Muscle of leg (tissue), 16 donors: ENCODE measurements at places on chromosomes 1 and 21. TPM values are rescaled to one million over a fixed set of nuclear protein-coding genes. Genes with fewer than 3 reads are reported as not detected.
A peak's percentile ranks its signal among the peaks of the same experiment; 100 is the strongest.

The CLCC1 gene
- 32.2 TPM for total RNA-seq

The MMEL1 gene
- total RNA-seq = 0.31 TPM

DNA sequence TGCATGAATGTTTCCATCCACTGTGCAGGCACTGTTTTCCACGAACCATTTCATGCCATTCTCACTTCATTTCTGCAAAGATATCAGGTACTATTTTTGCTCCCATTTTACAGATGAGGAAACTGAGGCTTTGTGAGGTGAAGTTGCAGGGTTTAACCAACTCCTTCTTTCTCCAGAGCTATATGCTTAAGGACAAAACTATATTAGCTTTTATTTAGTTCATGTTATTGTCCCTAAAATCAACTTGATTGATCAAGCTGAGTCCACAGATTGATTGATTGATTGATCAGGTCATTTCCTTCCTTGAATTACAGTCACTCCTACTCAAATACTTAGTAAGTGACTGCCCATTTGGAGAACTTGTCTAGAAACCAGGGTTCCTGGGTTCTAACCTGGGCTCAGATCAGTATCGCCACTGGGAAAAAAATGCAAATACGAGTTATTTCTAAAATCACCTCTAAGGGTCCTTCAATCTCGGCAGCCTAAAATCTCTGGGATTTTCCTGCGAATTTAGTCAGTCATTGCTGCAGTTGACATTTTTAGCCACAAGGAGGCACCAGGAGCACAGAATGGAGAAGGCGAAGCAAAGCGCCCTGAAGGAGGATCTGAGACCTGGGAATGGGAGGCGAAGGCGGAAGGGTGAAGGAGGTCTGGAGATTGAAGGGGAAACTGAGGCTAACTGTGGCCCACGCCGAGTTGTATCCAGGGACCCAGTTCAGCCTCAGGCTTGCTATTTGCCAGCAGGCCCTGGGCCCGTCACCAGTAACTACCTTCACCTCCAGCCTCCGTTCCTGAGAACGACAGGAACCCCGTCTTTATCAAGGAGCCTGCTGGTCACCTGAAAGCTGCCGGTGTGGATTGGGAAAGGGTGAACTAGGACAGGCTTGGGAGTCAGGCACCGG, 14.3 kb upstream of the MUL1 start:
- H3K27ac ChIP-seq = no peak overlapping the region
- no peaks in the 10 kb centered on the region for H3K4me1 ChIP-seq
- H3K36me3 ChIP-seq = no peaks in the 10 kb centered on the region
- H3K27me3 ChIP-seq = peaks cover 3% of the 10 kb centered on the region
- DNase-seq = peak; percentile 86

DNA sequence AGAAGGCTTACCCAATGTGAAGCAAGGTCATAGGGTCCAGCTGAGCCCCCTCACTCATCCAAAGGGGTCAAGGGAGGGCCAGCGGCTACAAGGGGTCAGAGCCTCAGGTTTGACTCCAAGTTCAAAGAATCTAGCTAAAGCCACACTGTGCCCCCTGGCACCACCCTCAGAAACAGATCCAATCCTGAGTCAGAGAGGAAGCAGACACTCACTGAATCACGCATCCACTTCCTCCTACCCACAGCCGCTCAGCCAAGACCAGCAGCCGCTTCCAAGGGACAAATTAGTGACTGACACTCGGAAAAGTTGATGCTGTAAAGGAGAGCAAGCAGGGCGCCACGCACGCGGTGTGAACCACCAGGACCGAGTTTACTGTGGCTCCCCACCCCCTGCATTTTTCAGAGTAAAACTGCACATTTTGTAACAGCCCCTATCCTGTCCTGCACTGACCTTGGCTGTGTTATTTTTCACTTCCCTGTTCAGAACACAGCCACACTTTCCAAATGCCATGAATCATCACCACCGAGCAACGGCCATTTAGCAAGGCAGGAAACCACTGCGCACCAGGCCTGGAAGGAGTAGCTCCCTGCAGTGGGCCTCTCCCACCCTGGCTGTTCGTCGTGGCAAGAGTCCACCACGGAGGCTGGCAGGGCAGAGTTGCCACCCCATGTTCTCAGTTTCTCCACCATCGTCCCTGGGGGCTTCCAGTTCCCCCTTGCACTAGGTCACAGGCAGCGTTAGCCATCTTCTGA, 147.8 kb downstream of the TOMM20 start:
- peak overlapping the region; percentile 81 for H3K27ac ChIP-seq
- DNase-seq = peak; percentile 84
- H3K36me3 ChIP-seq = no peaks in the 10 kb centered on the region
- peaks cover 62% of the 10 kb centered on the region for H3K4me1 ChIP-seq
- H3K27me3 ChIP-seq = no peaks in the 10 kb centered on the region

The ST6GALNAC3 gene
- 9.0 TPM for total RNA-seq

GRCh38 chr1:234702342-234703000, 92.5 kb upstream of the IRF2BP2 start:
- peak; percentile 99 for DNase-seq
- H3K4me1 ChIP-seq = peaks cover 48% of the 10 kb centered on the region
- peak overlapping the region; percentile 83 for H3K27ac ChIP-seq
- no peaks in the 10 kb centered on the region for H3K27me3 ChIP-seq
- no peaks in the 10 kb centered on the region for H3K36me3 ChIP-seq

DNA sequence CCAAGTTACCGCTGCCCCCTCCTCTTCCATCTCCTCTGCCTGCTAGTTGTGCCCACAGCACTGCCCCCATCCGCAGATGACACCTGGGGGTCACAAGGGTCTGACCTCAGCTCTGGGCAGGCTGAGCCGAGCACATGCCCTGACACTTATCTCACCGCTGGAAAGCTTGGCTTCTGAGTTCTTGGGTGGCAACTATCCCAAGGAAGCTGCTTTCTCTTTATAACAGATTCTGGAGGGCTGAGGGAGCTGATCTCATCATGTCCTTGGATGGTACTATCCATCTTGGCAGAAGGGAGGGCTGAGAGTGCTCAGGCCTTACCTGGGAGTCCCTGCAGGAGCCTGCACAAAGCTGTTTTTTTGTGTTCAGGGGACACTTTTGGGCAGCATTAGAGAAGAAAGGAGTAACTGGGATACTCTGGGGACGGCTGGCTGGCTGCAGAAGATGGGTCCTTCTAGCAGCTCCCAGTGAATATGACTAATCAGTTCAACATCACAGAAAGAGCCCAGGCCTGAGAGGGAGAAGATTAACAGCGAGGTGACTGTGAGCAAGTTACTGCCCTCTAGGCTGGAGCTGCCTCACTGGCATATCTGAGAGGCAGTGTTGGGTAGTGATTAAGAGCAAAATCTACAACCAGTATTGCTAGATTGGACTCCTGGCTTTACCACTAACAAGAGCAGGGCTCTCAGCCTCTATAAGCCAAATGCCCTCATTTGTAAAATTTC, 71.6 kb downstream of the PLXNA2 start:
- no peak for DNase-seq
- no peak overlapping the region for H3K27ac ChIP-seq
- no peak overlapping the region for H3K4me3 ChIP-seq
- no peaks in the 10 kb centered on the region for H3K27me3 ChIP-seq
- peaks cover 50% of the 10 kb centered on the region for H3K4me1 ChIP-seq

DNA sequence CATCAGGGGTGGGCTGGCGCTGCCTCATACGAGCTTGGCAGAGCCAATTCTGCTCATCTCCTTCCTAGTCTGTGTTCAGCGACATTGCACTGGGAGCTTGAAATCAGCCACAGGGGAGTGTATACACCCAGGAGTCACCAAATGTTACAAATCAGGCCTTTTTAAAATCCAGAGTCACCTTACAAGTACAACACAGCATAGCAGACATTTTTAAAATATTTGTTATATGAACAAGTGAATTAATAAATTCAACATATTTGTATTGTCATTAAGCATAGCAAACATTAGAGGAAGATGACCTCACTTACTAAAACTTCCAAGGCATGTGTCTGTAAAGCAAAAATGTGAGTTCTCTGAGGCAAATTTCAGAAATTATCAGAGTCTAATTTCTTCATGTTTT, 210.0 kb downstream of the HLX start:
- no peaks in the 10 kb centered on the region for H3K4me1 ChIP-seq
- H3K4me3 ChIP-seq = no peak overlapping the region
- H3K27me3 ChIP-seq = no peaks in the 10 kb centered on the region
- no peak overlapping the region for H3K27ac ChIP-seq
- DNase-seq = no peak

DNA sequence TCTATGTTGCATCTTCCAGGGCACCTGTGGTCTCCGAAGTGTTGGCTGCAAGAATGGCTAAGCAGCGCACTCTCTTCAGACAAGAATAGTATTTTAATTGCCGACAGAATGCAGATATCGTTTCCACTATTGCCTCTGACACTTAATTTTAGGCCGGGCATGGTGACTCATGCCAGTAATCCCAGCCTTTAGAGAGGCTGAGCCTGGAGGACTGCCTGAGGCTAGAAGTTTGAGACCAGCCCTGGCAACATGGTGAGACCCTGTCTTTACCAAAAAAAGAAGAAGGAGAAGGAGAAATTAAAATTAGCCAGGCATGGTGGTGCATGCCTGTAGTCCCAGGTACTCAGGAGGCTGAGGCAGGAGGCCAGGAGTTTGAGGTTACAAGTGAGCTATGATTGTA, 306.9 kb downstream of the KIF26B start:
- H3K4me3 ChIP-seq = no peak overlapping the region
- no peaks in the 10 kb centered on the region for H3K4me1 ChIP-seq
- H3K27ac ChIP-seq = no peak overlapping the region
- H3K27me3 ChIP-seq = peaks cover 7% of the 10 kb centered on the region
- no peaks in the 10 kb centered on the region for H3K36me3 ChIP-seq

The IQCC gene
- total RNA-seq = 2.5 TPM

GRCh38 chr1:61087571-61087970, 5.2 kb downstream of the NFIA start:
- H3K4me3 ChIP-seq = no peak overlapping the region
- H3K4me1 ChIP-seq = peaks cover 8% of the 10 kb centered on the region
- peaks cover 11% of the 10 kb centered on the region for H3K36me3 ChIP-seq
- H3K27me3 ChIP-seq = no peaks in the 10 kb centered on the region
- peak; percentile 46 for DNase-seq
- peak overlapping the region; percentile 45 for H3K27ac ChIP-seq
